ENCODE measurements at places on chromosomes 7 and 10.

DNA sequence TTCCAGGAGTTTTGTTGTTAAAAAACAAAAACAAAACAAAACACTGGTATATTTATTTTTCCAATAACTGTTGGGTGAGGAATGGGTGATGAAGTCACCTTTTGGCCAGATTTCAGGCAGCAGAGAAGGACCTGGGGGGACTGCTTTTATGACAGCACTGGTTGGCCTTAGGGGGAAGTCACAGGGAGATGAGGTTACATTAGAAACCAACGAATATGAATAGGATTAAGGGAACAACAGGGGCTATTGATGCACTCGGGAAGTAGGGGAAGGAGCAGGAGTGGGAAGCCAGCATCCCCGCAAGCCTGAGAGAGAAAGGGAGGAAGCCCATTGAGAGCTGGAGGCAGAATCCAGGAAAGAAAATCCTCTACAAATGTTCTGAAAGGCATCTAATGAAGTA is 958.4 kb downstream of the TYW1 start:
- DNase-seq, result no peak

GRCh38 chr10:86179153-86179524 is 187.5 kb downstream of the GRID1 start:
- no peak for DNase-seq

GRCh38 chr10:3902809-3903410 is 117.9 kb upstream of the KLF6 start:
- DNase-seq, result no peak

GRCh38 chr7:47293884-47294555 is 287.9 kb downstream of the TNS3 start:
- no peak for DNase-seq

DNA sequence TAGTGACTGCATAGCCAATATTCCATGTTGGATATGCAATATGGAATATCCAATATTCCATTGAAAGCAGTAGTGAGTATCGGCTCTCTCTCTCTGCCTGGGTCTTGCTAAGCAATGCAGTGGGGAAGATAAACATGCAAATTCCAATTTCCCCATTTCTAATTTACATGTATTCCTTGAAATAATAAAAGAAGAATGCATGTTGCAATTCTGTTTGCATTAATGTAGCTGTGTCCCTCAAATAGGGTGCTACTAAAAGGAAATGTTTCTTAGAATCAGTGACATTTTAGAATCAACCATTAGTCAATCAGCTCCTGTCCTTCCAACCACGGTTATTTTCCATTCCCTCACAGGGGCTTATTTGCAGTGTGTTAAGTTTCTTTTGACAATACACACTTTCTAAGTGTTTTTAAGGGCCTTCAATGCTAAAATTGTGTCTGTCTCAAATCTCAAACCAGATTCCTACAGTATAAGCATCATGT is 46.7 kb downstream of the AFAP1L2 start:
- no peak for DNase-seq
